ENCODE measurements at places on chromosomes 16 and 17. TPM values are rescaled to one million over a fixed set of nuclear protein-coding genes. Genes with fewer than 3 reads are reported as not detected.

- DNase-seq, result no peak
These were observed 47.1 kb downstream of the ABAT start for GRCh38 chr16:8721336-8722024.

DNA sequence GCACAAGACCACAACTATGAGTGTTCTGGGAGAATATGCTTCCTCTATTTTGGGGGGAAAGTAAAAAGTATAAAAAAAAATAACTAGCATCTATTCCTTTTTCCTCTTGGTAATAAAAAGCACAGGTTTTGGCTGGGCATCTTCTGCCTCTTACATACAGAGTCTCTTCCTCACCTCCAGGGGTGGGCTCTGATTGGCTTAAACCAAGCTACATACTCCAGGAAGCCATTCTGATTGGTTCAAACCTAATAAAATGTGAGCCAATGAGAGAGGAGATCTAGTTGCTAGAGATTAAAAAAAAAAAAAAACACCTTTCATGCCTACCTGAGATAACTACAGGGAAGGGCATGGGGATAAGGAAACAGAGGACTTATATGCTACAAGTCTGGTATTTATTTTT, 365.9 kb upstream of the ERCC4 start:
- DNase-seq, result no peak

Gene PROCA1
- total RNA-seq, result 0.17 TPM

Gene ST6GALNAC2
- 3.5 TPM for total RNA-seq

Gene PRAC1
- not detected for total RNA-seq

Gene DNAAF1
- total RNA-seq, result 0.45 TPM

Gene TEX14
- not detected for total RNA-seq

Data from renal cortical epithelial cell (primary cell).